ENCODE measurements at places on chromosomes 5 and 9.
A peak's percentile ranks its signal among the peaks of the same experiment; 100 is the strongest.

DNA sequence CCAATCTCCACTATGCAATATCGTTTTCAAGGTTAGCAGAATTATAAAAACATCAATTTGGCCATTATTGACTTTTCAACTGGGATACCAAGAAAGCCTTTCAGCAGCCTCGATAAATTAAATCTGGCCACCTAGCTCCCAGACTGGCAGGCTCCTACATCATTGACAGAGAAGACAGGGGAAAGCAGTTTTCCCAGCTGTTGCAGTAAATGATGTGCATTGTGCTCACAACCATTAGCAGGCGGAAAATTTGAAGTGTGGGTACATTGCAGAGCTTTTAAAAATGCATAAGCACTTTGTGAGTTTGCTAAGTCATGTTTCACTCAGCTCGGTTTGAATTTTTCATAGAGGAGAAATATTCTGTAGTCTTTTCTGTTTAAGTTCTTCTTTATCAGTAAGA, 297.9 kb downstream of the KCTD16 start:
- DNase-seq: no peak

GRCh38 chr9:3746296-3747275, 220.8 kb upstream of the RFX3 start:
- peak; percentile 37 for DNase-seq

DNA sequence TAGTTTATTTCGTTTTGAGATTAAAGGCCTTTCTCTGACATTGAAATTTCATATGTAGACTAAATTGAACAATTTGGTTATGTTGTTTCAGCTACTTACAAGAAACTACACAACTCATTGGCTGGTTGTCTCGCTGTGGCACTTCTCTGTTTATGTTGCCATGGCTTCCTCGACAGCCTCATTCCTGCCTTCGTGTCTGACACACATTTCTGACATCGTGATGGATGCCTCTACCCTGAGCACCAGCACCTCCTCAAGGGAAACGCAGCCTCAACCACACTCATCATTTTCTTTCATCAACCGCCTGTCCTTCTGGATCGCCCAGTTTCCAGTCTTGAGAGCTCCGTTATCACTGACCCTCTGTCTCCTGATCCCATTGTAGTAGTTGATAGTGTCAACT, 562.8 kb downstream of the PDE4D start:
- no peak for DNase-seq

- no peak for DNase-seq
These were observed 241.2 kb downstream of the PIK3R1 start for GRCh38 chr5:68456756-68457217.

DNA sequence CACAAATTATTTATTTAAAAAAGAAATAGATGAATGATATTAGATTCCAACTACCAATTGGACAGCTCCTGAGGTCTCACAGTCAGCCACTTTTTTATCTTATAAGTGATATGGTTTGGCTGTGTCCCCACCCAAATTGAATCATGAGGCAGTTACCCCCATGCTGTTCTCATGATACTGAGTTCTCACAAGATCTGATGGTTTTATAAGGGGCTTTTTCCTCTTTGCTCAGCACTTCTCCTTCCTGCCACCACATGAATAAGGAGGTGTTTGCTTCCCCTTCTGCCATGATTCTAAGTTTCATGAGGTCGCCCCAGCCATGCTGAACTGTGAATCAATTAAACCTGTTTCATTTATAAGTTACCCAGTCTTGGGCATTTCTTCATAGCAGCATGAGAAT, 12.9 kb downstream of the NLN start:
- no peak for DNase-seq

DNA sequence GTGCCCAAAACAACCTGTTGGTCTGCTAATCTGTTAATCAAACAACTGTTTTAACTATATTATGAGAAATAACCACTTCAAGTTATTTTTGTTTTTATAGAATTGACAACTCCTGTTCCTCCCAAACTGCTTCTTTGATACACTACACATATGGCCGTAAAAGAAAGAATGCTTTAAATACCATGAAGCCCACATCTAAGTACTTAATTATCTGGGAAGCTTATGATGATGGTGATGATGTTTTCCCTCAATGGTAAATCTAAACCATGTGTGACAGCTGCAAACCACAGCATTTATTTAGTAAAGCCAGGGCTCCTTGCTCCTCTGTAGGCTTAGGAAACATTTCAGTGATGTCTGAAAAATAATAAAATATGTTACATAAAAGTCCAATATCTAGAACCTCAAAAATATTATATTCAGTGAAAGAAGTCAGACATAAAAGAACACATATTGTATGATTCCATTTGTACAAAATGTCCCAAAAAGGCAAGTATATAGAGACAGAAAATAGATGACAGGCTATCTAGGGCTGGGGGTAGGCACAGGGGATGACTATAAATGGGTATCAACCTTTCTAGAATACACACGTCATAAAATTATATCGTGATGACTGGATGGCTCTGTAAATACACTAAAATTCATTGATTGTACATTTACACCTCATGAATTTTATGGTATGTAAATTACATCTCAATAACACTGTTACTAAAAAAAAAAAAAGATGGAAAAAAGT, 154.1 kb downstream of the EFNA5 start:
- no peak for DNase-seq

GRCh38 chr9:88075506-88075905, 62.8 kb downstream of the SPATA31C2 start:
- DNase-seq: no peak

- no peak for DNase-seq
These were observed 107.2 kb downstream of the ASTN2 start for GRCh38 chr9:117307701-117308100.

- no peak for DNase-seq
These were observed 209.0 kb upstream of the MVB12B start for GRCh38 chr9:126117631-126118030.

DNA sequence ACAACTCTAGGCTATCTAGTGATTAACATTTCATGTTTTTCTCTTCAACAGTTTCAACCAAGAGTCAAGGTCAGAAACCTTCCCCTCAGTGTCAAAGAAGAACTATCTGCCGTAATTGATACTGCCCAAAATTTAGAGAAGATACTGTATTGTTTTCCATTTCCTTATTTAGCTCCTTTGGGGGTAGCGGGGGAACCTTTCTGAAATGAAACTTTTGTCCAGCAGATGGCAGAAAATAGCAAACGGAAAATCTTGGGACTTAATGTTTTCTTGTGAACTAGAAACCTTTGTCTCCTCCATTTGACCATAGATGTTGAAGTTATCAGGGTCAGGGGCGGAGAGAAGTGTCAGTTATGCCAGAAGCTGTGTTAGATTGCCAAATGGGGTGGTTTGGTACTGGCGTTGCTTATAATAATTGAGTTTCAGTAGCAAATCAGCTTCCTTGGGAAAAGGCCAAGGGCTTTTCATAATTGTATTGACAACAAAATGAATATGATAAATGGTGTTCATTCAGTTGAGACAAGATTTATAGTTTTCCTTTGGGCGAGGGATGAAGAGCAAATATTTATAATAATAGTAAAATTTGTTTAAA, 101.7 kb upstream of the TLX3 start:
- no peak for DNase-seq

DNA sequence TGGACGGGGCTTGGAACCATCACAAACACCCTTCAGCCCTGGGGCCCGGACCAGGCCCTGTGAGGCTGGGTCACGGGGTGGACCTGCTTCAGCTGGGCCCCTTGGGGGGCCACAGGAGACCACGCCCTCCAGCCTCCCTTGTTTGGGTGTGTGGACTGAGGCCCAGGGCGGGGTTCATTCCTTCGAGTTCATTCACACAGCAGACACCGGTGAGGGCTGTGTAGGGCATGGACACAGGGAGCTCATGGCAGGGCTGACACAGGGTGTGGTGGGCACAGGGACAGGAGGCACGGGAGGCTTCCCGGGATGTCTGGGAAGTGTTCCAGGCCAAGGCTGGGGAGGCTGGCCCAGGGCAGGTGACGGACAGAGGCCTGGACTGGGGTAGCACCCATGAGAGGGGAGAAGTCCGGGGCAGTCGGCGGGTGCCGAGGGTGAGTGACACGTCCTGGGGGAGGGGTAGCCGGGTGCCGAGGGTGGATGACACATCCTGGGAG, 8.9 kb downstream of the DNLZ start:
- DNase-seq: no peak

GRCh38 chr9:107612136-107612535, 122.6 kb upstream of the KLF4 start:
- no peak for DNase-seq

DNA sequence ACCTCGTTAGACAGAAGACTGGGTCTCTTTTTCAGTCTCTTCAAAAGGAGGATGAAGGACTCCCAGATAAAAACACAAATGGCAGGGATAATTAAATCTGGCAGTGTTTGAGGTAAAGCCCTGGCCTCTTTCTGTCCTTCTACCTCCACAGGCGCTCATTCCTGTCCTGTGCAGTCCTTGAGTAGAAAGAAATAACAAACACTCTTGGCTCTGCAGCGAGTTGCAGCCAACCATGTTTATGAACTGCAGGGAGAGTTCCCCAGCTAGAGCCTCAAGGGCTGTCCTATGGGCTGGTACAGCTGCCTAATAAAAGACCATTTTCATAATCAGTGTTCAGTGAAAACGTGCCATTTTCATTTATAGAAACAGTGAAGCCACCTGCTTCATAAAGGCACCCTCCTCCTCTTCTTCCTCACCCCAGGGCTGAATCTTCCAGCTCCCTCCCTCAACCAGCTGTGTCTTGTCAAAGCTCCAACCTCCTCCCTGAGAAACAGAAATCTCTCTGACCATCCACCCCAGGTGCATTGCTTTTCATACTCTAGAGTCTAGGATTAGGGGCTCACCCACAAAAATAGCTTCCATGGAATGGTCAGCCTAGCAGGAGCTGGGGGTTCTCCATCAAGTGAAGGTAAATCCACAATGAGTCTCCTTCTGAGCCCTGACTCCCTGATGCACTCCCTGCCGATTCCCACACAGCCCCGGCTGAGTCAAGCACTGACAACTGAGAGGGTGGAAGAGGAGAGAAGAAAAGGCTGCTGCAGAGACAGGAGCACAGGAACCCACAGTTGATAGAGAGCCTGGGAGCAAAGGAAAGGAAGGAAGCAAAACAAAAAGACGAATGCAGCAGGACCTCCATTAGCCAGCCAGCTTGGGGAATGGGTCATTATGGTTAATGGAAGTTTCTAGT, 150.7 kb downstream of the CMYA5 start:
- no peak for DNase-seq

GRCh38 chr9:129569502-129570449, 51.1 kb downstream of the C9orf50 start:
- DNase-seq: no peak

- no peak for DNase-seq
These were observed 9.6 kb downstream of the ZNF608 start for GRCh38 chr5:124736805-124737188.

DNA sequence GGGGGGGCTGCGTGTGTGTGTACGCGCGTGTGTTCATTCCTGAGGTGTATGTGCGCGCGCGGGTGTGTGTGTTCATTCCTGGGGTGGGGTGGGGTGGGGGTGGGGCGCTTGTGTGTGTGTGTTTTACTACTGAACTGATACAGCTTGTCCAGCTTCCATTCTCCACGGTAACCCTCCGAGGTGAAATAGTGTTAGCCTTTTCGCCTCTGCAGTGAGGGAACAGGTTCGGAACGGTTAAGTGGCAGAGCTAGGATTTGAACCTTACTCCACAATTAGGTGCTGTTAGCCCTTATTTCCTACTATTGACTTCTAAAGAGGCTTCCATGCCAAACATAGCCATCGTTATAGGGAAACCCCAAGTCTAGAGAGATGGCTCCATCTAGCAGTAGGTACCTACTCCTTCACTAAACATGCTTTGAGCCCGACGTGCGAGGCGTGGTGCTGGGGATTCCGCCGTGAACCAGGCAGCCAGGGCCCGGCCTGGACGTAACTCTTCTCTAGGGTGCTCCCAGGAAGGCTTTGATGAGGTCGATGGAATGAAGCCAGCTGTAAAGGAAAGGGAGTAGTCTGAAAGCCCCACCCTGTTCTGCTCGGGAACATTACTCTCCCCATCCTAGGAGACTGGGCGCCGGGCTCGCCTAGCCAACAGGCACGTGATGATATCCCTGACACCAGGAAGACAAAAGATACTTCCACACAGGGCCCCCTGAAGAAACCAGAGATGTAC, 782 bp upstream of the SKP1 start:
- no peak for DNase-seq

DNA sequence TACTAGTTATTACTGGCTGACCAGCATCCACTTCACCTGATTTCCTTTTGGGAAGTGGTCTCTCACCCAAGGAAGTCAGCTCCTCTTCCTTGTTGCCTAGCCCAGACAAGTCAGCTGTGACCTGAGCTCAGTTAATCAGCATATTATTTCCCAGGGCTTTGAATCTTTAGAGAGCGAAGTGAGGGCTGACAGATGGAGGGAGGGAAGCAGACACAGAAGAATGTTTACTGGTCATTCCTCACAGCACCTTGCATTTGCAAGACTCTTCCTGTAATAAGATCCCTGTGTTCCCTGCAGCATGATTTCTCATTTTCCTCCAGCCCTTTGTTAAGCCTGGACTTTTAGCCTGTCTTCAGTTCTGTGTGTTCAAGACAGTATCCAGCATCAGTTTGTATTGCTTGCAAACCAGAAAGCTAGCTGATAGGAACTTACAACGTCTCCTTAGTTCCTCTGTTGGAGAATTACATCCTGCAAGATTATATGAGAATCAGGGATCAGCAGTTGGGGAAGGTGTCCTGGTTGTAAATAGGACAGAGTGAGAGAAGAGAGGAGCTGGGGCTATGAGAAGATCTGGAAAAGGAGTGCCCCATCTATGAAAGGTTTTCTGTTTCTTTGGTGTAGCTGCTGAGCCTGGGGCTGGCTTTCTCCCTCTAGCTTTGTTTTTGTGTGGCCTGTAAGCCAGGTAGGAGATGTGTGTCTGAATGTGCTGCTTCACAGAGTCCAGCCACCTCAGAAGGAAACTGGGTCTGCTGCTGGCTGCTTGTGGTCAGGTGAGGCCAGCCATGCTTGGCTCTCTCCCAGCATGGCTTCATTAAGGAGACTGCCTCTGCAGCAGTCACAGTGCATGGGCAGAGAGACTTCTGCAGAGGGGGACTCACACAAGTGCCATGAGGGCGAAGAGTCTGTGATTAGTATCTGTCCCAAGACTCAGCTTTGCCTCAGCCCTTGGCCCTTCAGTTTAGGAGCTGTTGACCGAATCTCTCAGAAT, 50.3 kb downstream of the MAN2A1 start:
- no peak for DNase-seq

DNA sequence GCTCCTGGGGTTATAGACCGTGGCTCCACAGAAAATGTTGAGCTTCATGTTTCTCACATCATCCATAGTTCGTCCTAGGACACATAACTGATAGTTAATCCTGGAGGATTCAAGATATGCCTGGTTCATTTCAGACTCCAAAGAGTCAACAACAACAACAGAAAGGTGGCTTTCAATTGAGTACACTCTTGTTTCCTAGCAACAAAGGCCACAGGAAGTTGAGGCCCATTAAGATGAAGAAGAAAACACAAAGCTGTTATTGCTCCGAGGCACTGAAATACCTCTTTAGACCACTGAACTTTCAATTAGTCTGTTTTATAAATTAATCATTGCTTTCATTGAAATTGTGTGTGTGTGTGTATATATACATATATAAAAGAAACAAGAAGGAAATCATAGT, 154.5 kb downstream of the YIPF5 start:
- no peak for DNase-seq

DNA sequence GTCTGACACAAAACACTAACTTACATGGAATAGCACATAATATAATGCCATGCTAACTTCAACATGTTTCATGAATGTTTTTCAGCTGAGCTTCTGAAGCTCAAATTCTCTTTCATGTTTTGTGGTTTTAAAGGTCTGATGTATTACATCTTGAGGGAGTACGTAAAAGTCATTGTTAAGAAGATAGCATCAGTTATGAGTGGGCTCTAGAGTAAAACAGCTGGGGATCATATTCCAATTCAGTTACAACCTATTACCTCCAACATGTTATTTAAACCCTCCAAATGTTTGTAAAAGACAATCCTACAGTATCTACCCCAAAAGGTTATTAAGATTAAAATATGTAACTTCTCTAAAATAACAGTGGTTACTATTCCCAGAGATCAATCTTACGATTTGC, 19.2 kb downstream of the CETN3 start:
- DNase-seq: no peak
